ACHN (cell line): ENCODE measurements at places on chromosomes 2 and 18.

DNA sequence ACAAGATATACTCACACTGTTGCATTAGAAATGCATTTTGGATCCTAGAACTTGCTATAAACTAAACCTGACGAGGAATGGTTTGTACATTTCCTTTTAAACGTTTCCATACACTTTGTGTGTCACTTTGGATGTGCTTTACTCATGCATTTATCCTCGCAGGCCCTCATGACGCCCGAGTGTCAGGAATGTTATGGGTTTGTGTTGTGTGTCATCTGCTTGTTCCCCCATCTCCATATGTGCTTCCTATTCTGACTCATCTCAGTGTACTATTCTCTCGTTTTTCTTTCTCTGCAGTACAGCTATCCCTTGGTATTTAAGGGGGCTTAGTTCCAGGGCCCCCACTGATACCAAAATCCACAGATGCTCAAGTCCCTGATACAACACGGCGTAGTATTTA lies 121.5 kb upstream of the RASGRP3 start:
- DNase-seq = no peak

DNA sequence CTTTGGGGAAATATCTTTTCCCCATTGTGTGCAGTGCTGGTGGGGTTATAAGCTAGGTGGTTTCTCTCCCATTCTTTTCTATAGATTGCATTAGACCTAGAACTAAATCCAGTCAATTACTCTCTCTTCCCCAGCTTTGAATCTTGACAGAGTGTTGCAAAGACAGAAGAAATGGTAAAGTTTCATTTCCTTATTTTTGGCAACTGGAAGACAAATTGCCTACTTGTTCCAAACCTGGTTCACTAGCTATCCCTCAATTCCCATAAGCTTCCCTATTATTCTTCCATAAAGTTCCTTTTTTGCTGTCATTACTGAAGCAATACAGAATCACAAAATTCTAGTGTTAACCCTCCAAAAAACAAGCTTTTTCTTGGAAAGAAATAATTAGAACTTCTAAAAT lies 94.0 kb upstream of the ITGA4 start:
- DNase-seq = no peak

GRCh38 chr2:148876595-148877402 lies 1.8 kb downstream of the KIF5C start:
- DNase-seq = no peak

DNA sequence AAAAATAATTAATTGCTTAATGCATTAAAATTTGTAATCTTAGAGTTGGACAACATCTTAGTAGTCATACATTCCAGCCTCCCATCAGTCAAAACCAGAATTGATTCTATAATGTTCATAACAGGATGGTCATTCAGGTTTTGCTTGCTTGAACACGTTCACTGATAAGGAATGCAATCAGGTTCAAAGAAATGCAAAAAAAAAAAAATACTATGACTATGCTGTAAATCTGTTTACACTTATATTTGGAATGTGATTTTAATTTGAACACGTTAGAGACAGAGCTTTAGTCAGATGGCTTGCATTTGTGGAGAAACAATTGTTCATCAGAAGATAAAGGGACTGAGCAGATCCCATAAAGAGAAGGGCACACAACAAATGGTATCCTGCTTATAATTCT lies 131.3 kb upstream of the UNC80 start:
- no peak for DNase-seq

GRCh38 chr18:57741273-57741672 lies 61.8 kb downstream of the ATP8B1 start:
- no peak for DNase-seq

- peak; percentile 55 for DNase-seq
Measured at GRCh38 chr2:36322108-36322507, 33.5 kb upstream of the CRIM1 start.

- no peak for DNase-seq
Measured at GRCh38 chr2:159996792-159997546, 65.4 kb downstream of the PLA2R1 start.

DNA sequence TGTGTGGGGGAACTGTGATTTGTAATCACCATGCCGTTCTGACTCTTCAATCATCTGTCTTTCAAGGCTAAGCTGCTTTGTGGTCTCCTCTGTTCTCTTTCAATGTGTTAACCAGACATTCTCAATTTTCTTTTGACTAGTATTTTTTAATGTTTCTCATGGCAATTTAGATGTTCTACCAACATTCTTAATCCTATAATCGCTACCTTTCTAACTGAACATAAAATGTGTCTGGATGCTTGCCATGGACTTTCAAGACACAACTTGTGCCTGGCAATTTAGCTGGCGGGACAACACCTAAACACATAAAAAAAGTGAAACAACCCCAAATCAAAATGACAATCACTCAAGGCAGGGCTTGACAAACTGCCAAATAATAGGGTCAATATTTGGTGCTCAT lies 135.0 kb upstream of the ACKR3 start:
- DNase-seq = no peak

DNA sequence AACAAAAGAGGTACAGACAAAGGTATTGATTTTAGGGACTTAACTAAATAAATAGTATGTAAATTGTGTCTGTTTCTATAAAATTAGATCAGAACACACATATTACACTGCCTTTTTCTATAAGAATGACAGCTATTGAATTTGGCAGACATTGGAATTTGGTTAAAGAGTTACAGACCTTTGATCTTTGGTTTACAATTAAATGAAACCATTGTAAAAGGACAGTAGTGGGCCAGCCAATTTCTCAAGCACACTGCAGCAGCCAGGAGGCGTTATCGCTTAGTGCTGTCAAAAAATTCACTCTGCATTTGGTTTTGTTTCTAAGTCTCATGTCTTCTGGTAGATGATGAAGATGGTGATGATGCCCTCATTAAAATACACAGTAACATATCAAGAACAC lies 175.9 kb downstream of the NR4A2 start:
- DNase-seq = peak; percentile 7

DNA sequence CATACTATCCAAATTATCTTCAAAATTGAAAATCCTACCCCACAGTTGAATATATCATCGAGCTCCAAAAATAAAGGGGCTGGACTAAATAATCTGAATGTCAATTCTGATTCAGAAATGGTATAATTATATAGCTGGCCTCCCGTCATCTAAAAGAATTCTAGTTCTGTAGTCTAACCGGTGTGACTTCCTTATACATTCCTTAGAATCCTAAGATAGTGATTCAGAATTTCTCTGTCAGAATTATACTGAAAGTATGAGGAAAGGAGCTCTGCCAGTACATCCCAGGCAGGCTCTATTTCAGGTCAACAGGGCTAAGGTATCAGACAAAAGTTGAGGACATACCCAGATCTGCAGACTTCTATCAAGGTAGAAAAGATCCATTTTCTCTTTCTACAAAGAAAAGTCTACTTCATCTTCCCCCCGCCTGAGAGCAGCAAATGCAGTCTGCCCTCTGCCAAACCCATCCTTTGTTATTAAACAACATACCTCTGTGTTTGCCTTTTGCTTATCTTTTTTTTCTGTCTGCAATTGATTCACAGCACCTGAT lies 128.5 kb downstream of the METTL4 start:
- peak; percentile 19 for DNase-seq

DNA sequence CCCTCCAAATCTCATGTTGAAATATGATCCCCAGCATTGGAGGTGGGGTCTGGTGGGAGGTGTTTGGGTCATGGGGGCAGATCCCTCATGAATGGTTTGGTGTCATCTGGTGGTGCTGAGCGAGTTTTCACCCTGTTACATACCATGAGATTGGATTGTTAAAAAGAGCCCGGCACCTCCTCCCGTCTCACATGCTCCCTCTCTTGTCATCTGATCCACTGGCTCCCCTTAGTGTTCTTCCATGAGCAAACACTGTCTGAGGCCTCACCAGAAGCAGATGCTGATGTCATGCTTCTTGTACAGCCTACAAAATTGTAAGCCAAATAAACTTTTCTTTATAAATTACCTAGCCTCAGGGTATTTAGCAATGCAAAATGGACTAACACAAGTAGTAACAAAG lies 405.0 kb upstream of the SLC39A10 start:
- DNase-seq = peak; percentile 28

DNA sequence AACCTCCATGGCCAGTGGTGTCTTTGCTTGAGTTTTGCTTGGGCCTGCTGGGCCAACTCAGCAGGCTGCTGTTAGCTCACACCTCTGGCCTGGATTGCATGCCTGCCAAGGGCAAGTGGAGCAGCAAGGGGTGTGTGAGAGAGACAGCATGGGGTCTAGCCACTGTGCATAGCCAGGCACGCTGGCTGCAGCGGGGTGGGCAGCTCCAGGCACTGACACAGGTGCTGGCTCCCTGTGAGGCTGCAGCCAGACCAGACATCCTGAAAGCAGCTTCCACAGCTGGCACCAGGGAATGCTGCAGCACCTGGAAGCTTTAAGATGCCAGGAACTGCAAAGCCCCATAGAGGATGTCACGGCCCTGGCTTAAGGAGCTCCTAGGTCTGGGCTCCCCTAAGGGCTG lies 376.4 kb upstream of the VWC2L start:
- DNase-seq = no peak

DNA sequence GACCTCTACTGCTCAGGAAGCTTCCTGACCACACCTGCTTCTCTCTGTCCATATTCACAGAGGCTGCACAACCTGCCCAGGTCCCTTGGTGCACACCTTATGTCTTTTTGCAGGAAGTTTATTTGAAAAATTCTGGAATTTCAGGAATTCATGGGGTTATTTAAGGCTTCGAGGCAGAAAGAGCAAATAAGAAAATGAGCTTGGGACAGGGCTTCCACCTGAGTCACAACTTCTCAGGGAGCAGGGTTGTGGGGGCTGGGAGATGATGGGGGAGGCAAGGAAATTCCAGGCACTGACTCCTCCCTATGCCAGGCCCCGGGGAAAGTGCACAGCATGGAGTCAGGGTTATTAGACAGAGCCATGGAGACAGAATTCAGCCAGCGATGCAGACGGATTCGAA lies 57.7 kb downstream of the INHBB start:
- DNase-seq = no peak

DNA sequence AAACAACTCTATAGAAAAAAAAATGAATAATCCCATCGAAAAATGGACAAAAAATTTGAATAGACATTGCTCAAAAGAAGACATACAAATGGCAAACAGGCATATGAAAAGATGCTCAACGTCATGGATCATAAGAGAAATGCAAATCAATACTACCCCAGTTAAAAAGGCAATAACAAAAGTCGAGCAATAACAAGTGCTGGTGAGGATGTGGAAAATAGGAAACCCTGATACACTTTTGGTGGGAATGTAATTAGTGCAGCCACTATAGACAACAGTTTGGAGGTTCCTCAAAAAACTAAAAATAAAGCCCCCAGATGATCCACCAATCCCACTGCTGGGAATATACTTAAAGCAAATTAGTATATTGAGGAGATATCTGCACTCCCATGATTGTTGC lies 701.5 kb downstream of the NUP35 start:
- no peak for DNase-seq

DNA sequence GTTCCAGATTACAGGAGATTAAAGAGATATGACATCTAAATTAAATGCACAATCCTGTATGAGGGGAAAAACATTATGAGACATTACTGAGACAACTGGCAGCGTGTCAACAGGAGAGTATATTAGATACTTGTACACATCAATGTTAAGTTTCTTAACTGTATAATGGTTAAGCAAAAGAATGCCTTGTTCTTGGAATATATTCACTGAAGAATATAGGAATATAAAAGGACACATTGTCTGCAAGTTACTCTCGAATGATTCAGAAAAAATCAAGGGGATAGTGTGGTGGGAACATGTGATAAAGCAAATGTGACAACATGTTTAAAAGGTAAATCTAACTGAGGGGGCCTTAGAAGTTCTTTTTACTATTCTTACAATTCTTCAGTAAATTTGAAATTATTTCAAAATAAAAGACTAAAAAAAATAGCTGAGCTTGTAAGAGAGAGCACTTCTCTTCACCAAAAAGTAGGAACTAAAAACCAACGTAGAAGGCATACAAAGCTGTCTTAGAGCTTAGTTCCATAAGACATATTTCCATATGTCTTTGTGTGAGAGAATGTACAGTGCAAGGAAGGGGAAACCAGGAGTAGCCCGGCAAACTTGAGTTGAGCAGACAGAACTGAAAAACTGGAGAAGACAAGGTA lies 7.5 kb downstream of the WDPCP start:
- peak; percentile 23 for DNase-seq

DNA sequence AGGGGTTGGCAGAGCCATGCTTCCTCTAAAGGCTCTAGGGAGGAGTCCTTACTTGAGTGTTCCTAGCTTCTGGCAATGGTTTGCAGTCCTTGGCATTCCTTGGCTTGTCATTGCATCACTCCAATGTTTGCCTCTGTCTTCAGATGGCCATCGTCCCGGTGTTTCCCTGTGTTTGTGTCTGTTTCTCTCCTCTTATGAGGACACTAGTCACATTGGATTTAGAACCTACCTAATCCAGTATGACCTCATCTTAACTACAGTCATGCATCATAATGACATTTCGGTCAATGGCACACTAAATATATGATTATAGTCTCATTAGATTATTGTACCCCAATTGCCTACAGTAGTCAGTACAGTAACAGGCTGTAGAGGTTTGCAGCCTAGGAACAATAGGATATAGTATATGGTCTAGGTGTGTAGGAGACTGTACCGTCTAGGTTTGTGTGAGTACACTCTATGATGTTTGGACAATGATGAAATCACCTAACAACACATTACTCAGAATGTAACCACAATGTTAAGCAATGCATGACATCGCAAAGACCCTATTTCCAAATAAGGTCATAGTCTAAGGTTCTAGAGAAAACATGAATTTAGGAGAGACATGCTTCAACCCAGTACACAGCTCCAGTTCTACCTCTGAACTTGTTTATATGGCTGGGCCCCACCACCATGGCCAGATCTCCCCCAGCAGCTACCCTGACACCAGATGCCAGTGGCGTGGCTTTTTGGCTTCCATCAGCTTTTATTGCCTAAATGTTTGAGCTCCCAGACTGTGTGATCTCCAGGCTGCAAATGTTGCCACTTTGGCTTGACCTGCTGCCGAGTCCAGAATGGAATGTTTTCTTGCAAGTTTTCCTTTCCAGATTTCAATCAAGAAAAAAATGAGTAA lies 22.1 kb downstream of the SRD5A2 start:
- no peak for DNase-seq

- DNase-seq = no peak
Measured at GRCh38 chr18:46591783-46592391, 65.1 kb downstream of the LOXHD1 start.

DNA sequence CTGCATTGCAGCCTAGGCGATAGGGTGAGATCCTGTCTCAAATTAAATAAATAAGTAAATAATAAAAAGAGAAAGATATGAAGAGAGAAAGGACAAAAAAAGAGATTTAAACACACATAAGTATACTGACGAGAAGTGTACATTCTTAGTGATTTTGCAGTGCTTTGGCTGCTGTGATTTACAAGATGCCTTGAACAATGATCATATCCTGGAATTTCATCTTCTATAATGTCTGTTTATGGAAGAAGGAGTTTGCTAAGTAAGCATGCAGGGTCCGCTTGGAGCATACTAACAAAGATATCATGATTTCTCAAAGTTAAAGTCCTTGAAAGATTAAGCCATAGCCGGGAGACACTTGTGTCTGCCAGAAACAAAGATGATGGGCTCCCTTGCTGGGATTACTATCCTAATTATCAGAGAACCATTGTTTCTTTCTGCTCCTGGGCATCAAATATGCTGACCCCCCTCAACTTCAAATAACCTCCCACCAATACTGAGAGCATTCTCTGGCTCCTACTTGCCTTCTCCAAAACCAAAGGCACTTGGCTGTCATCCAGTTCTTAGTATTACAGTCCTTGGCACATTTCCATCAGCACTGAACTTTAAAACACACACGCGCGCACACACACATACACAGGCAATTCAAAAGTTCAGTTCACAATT lies 47.5 kb upstream of the STAM2 start:
- DNase-seq = peak; percentile 61
